Aorta (tissue), 5 donors: ENCODE measurements at places on chromosomes 2 and 18. TPM values are rescaled to one million over a fixed set of nuclear protein-coding genes. Genes with fewer than 3 reads are reported as not detected.
A peak's percentile ranks its signal among the peaks of the same experiment; 100 is the strongest.

The SCTR gene
- not detected for total RNA-seq

The MROH2A gene
- not detected for total RNA-seq

The KIF1A gene
- 0.78 TPM for total RNA-seq

The RTP5 gene
- not detected for total RNA-seq

The TDRD15 gene
- 0.06 TPM for total RNA-seq

The SCYGR4 gene
- total RNA-seq = not detected

The CDH2 gene
- total RNA-seq = 6.9 TPM

The TRIB2 gene
- total RNA-seq = 63.4 TPM

The PLCD4 gene
- 1.6 TPM for total RNA-seq

The CNTNAP5 gene
- total RNA-seq = not detected

The SOWAHC gene
- 15.0 TPM for total RNA-seq

The DUSP2 gene
- 7.5 TPM for total RNA-seq

- no peak for DNase-seq
These were observed 26.4 kb downstream of the EML4 start for GRCh38 chr2:42195559-42195958.

DNA sequence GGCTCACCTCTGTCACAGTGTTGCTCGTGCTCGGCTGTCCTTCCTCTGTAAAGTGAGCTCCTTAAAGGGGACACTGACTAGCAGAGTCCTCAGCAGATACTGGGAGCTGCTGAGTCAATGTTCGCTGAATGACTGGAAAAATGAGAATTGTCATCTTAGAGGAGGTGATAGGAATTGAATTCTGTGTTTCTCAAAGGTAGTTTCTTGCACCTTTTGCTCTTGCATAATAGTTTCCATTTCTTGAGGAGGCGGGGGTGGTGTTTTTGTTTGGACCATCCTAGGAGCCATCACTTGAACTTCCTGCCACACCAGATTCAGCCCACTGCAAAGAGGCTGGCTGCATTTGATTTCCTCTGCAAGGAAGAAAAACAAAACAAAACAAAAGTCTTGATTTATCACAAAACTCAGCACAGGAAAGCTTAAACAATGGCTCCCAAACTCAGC, 11.4 kb upstream of the RFX8 start:
- no peak for DNase-seq

- no peak for DNase-seq
These were observed 28.4 kb downstream of the ODC1 start for GRCh38 chr2:10419553-10420257.

DNA sequence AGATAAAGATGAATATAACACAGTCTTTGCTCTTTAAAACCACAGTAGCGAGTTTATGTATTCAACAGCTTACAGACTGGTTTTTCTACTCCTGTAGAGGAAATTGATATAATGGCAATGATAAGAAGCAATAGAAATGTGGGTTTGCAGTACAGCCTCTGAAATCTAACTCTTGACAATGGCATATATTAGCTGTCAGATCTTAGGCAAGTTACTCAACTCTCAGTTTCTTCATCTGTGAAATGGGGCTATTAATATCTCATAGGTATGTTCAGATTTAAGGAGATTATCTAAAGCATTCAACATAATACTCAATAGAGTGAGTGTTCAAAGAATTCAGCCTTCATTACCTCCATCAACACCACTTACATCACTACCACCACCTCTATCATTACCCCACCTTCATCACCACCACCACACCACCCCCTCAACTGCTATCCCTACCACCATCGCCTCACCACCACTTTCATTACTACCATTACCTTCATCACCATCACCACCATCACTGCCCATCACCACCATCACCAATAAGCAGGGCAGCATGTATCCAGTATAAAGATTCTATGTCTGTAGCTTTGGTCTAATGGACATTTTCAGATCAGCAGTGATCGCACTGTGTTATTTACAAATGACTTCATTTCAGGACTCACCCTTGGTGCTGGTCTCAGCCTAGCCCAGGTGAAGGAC, 22.7 kb downstream of the AOX1 start:
- DNase-seq = no peak

- no peak for DNase-seq
These were observed 106.8 kb downstream of the CYP26B1 start for GRCh38 chr2:72040629-72041571.

- no peak for DNase-seq
These were observed 4.3 kb downstream of the VAPA start for GRCh38 chr18:9918016-9918680.

GRCh38 chr18:22705328-22705727, 227.8 kb upstream of the RBBP8 start:
- no peak for DNase-seq

- no peak for DNase-seq
These were observed 18.9 kb upstream of the ITGA4 start for GRCh38 chr2:181438261-181438660.

DNA sequence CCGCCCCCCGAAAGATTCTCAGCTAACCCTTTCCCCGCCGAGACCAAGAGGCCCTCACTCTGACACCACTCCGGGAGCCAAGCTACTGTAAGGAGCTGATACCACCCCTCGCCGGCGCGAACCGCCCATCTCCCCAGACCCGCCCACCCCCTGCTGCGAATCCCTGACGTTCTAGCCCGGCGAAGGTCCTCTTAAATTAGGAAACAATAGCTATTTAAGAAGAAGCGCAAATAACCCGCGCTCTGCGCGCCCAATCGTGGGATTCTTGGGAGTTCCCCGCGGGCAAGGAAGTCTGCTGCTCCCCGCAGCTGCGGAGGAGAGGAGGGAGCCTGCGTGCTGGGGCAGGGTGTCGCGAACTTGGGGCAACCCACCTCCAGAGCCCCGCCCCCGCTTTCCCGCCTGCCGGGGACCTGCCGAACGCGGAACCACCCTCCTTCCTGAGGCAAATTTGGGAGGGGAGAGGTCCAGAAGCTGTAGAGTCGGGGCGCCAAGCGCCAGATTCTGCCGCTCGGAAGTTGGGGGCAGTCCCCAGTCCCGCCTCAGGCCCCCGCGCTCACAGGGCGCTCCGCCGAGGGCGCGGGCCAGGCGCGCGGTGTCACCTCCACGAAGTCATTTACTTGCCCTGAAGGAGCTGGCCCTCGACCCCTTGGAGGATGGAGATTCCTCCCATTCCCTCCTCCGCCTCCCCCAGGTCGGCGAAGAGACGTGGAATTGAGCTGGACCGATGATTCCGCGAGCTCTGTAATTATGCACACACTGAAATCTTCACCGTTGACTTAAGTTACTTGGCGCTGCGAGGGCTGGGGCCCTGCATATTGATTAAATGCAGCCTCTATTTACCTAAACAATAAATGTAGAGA, 8.4 kb upstream of the SP9 start:
- no peak for DNase-seq

GRCh38 chr18:22790545-22791309, 142.4 kb upstream of the RBBP8 start:
- no peak for DNase-seq

DNA sequence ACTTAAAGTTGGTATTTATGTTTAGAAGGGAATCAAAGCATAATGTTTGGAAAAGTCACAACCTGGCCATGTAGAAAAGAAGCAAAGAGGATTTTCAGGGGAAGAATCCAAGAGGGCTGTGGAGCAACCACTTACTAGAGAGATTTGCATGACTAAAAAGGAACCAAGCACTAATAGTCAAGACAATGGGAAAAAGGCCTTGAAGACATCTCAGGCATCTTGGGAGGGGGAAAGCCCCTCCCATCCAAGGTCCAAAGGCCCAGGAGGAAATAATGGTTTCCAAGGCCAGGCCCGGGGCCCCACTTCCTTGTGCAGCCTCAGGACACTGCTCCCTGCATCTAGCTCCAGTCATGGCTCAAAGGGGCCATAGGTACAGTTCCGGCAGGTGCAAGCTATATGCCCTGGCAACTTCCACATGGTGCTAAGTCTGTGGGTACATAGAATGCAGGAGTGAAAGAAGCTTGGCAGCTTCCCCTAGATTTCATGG, 128.1 kb downstream of the EIPR1 start:
- no peak for DNase-seq

DNA sequence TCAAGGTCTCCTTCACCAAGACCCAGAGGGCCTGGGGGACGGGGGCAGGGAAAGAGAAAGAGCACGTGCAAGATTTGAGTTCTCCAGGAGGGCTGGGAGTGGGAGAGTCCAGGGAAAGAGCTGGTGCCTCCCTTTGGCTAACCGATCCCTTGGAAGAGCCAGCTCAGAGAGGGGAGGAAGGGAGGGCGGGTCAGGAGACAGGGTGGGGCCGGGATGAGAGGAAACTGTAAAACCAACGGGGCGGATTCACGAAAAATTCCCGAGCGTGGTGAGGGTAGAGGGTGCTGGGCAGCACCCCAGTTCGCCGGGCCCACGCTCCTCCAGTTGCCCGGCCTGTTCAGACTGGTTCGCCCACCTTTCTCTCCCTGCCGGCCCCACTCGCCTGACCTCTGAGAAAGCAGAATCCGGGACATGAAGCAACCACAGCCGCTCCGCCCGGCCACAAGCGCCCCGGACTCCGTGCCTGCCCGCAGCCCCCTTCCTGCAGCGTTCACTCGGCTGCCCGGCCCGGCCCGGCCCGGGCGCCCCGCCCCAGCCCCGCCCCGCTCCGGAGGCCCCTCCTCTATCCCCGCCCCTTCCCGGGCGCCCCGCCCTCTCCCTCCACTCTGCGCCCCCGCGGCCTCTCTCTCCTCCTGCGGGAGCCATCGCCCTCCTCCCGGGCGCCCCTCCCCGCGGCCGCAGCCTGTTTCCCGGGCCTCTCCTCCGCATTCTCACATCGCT, 230.9 kb upstream of the SMAD2 start:
- DNase-seq = peak; percentile 95

DNA sequence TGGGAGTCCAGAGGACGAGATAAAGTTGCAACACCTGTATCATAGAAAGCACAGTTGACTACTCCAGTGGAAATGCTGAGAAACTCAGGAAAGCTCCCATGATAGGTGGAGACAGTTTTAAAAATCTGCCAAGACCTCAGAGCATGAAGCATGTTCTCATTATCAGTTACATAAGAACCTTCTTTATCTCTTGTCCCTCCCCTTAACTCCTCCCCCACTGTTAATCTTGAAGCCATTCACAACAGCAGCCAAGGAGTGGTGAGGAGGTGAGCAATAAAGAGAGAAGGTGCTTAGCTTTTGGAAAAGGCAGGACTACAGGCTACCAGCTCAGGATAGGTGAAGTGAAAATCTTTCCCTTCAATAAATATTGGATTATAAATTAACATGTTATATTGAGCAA, 657.9 kb downstream of the NYAP2 start:
- no peak for DNase-seq

DNA sequence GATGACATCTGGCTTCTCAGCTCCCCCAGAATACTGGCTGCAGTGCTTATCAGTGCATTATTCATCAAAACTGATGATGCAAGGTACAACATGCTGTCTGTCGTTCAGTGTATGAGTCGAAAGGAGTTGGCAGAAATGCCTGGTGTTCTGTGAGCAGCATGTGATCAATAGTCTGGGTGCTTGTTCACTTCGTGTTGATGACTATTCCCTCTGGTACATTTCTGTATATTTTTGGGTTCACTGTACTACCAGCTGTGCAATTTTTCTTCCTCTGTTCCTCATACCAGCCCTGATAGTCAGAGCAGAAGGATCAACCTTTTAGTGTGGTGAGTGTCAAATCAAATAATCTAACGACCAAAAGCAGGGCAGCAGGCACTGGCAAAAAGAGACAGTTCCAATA, 59.0 kb upstream of the KLHL14 start:
- DNase-seq = no peak

GRCh38 chr2:167718560-167718959, 528.8 kb downstream of the STK39 start:
- no peak for DNase-seq

DNA sequence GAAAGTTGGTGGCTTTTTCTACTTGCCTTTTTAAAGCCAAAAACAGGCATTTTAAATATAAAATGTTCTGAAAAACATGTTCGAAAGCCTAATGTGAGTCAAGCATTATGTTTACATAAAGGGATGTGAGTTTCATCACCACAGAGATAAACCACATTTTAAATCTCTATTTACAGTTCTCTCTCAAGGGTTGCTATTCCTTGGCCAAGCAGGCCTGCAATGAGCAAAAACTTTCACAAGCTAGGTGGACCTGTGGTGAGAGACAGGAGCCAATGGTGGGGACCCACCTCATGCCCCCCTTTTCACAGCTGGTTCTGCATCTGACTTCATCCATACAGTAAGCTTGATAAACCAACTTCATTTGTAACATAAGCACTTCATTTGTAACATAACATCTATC, 65.1 kb downstream of the CUL3 start:
- no peak for DNase-seq

- DNase-seq = no peak
These were observed 584 bp downstream of the BOLA3 start for GRCh38 chr2:74146929-74147726.

GRCh38 chr2:118403658-118404451, 315.6 kb downstream of the INSIG2 start:
- DNase-seq = no peak

DNA sequence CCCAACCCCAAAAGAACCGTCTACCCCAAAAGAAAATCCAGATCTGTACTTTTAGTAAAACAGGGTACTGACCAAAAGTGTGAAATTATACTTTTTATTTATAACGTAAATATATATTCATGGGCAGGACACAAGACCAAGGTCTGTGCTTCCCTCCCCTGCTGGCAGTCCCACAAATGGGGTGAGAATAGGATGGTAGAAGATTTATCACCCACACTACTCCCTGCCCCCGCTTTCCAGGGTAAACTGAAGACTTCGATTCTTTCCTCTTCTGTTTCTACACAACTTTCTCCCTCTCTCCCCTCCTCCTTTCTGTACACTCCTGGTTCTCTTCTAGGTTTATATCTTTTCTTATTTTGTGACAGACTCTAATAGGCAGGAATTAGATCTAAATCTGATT, 79.7 kb downstream of the MDH1 start:
- no peak for DNase-seq

DNA sequence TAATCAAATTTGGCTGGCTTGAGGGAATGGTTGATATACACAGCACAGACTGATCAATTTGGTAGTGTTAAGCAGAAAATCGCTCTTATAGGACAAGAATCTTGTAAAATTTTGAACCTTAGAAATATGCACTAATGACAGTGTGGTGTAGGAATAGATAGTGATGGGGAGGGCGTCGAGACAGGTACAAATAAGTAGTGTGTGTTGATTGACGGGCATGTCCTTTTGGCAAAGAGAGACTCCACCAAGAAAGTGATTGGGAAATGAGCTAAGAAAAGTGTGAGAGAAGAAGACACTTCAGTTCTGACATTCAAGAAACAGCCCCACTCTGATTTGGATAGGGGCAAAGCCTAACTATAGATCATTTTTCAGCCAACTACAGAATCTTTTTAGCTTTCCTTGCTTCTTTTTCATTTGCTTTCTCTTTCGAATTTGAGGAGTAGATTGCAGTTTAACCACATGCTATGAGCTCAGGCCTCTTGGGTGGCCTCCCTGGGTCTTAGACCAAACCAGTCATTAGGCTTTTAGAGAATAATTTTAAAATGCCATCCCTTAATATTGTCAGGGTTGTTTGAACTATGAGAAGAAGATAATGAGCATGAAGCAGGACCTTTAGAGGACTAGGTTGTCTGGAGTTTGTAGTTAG, 127.1 kb downstream of the CERS6 start:
- no peak for DNase-seq

- DNase-seq = no peak
These were observed 291.2 kb downstream of the RAD51AP2 start for GRCh38 chr2:17226941-17227490.
